ENCODE measurements at places on chromosomes 1 and 21.

- DNase-seq = no peak
These were observed 777.8 kb upstream of the BRINP3 start for GRCh38 chr1:191255354-191256054.

- no peak for DNase-seq
These were observed 37.3 kb downstream of the NENF start for GRCh38 chr1:212470059-212470458.

GRCh38 chr1:80542231-80542630, 1258.5 kb upstream of the ADGRL2 start:
- DNase-seq = no peak

GRCh38 chr1:184366997-184367396, 19.8 kb upstream of the C1orf21 start:
- no peak for DNase-seq

GRCh38 chr1:243459059-243459458, 203.2 kb downstream of the SDCCAG8 start:
- no peak for DNase-seq

DNA sequence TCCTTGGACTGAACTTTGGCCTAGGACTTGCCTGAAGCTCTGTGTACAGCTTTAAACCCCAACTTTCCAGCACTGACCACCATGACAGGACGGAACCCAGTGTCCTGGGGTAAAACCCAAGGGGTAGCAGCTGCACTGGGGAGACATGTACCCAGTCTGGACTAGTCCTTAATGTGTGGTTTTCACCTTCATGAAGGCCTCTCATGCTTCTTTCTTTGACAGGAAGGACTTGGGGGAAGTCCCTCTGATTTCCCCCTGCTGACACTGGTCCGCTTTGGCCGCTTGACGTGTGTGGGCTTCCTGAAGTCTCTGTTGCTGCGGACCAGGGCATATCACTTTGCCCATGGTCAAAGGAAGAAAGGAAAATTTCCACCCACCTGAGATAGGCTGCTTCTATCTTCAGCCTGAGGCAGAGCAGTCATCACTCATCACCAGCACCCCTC, 66.3 kb upstream of the PRDX6 start:
- no peak for DNase-seq

GRCh38 chr1:162656266-162656665, 24.0 kb downstream of the DDR2 start:
- DNase-seq = no peak

DNA sequence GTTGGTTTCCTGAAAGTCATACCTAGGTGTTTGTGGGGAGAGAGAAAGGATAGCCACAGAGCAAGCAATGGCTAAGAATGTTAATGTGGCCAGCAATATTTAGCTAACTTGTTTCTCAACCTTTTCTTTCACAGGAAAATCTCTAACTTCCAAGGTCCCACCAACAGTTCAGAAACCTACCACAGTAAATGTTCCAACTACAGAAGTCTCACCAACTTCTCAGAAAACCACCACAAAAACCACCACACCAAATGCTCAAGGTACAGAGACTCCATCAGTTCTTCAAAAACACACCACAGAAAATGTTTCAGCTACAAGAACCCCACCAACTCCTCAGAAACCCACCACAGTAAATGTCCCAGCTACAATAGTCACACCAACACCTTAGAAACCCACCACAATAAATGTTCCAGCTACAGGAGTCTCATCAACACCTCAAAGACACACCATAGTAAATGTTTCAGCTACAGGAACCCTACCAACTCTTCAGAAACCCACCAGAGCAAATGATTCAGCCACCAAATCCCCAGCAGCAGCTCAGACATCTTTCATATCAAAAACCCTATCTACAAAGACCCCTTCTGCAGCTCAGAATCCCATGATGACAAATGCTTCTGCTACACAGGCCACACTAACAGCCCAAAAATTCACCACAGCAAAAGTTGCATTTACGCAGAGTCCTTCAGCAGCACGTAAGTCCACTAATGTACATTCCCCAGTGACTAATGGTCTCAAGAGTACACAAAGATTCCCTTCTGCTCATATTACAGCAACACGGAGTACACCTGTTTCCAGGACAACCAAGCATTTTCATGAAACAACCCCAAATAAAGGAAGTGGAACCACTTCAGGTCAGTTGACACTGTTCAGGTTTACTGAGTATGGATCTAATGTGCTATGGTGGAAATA, 15.3 kb downstream of the CD55 start:
- no peak for DNase-seq

GRCh38 chr1:201358596-201358995, 18.9 kb downstream of the TNNT2 start:
- no peak for DNase-seq

- no peak for DNase-seq
These were observed 5.3 kb downstream of the OLFML2B start for GRCh38 chr1:162018418-162018817.

- no peak for DNase-seq
These were observed 177.3 kb downstream of the CACNA1E start for GRCh38 chr1:181660621-181661020.

DNA sequence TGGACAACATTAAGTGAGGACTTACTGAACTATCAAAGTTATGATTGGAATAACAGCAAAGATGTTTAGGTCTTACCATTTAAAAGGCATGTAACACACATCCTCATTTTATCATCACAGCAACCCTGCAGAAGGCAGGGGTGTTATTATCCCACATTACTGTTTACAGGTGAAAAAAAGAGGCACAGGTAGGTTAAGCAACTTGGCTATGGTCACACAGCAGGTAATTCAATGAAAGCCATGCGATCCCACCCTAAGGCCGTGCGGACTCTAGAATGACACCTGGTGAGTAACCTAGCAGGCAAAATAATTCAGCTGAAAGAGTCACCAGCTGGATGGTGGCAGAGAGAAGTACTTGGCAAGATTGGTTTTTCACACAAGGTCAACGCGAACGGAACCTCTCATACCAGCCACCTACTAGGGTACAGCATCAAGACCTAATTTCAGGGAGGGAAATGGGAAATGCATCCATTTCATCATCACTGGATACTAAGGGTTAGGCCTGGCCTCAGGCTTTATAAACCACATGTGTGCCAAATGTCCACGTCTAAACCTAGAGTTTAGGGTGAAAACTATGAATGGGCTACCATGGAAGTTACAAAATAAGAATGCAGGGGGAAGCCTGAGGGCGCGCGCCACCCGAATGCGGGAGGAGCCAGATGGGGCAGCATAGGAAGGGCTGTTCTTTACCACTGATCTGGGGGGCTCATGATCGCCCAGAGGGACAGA, 85.3 kb downstream of the SLC66A1 start:
- DNase-seq = no peak

DNA sequence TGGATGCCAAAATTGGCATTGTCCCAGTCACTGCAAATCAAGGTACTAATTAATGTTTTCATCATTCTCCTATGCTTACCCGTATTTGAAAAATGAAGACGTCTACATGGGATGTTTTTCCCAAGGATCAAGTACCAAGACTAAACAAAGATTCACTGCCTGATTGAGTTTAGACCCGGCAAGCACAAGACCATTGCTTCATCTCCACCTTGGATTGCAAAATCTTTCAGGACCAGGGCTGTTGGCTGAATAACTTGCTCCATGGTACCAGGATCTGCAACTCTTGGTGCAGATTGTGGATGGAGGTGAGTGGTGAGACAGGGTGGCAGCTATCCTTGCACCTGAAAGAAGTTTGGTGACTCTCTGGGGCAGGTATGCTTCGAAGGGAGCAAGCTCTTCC, 122.5 kb upstream of the ETS2 start:
- no peak for DNase-seq

- no peak for DNase-seq
These were observed 379.3 kb upstream of the NCAM2 start for GRCh38 chr21:20618878-20619277.

DNA sequence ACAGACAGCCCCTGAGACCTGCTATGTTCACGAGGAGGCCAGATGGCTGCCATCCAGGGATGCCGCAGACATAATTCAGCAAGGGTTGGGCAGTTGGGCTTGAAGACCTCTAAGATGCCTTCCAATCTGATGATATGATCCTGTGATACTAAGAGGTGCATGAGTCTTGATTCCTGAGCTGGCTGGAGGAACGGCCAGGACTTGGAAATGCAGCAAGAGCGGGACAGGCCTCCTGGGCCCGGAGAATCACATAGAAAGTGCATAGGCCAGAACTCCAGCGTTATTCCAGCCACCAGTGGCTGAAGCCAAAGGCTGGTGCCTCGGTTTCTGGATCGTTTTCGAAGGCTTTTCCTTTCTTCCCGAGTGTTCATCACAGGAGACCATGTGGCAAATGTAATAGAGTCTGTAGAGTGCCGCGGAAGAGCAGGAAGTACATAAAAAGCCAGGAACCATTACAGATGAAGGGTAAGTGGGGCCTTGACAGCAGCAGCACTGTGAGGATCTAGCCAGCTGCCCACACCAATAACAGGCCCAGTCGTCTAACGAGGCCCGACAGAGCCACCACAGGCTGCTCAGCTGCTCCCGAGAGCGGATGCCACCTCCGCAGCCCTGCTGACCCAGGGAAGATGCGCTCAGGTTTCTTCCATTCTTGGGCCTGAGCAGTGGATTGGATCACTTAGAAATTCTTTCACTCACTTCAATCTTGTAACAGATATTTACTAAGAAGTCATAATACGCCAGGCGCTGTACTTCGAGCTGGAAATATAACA, 14.0 kb upstream of the LHX4 start:
- DNase-seq = no peak

DNA sequence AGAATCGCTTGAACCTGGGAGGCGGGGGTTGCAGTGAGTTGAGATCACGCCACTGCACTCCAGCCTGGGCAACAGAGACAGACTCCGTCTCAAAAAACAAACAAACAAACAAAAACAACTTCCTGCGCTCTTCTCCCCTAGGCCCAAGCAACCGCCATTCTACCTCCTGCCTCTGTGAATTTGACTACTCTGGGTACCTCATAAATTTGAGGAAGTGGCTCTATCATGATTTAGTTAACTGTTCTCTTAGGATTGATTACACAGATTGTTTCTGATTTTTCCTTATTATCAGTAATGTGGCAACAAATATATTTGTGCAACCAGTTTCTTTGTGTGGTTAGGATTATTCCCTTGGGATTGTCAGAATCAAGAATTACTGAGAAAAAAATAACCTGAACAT, 29.7 kb downstream of the OPTC start:
- no peak for DNase-seq

DNA sequence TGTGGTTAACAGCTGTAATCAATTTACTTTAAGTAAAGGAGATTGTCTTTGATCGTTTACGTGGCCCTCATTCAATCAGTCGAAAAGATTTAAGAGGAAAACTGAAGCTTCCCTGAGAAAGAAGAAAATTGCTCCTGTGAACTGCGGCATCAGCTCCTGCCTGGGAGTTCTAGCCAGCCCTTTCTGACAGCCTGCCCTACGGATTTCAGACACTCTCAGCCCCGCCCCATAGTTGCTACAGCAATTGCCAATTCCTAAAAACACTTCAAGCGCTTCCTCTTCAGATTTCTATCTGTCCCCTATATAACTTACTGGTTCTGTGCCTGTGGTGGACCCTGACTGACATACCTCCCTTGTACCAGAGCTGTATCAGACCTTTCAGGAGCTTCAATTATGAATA, 277.6 kb downstream of the DSCAM start:
- no peak for DNase-seq

GRCh38 chr1:60071296-60071695, 2.3 kb downstream of the C1orf87 start:
- no peak for DNase-seq
